Activated T-helper 1 cell treated with Interleukin-2 at 50 U/mL for 16 hours (primary cell): ENCODE measurements at places on chromosomes 3 and 15.

GRCh38 chr3:151561878-151562277 lies 101.0 kb upstream of the IGSF10 start:
- DNase-seq = no peak

DNA sequence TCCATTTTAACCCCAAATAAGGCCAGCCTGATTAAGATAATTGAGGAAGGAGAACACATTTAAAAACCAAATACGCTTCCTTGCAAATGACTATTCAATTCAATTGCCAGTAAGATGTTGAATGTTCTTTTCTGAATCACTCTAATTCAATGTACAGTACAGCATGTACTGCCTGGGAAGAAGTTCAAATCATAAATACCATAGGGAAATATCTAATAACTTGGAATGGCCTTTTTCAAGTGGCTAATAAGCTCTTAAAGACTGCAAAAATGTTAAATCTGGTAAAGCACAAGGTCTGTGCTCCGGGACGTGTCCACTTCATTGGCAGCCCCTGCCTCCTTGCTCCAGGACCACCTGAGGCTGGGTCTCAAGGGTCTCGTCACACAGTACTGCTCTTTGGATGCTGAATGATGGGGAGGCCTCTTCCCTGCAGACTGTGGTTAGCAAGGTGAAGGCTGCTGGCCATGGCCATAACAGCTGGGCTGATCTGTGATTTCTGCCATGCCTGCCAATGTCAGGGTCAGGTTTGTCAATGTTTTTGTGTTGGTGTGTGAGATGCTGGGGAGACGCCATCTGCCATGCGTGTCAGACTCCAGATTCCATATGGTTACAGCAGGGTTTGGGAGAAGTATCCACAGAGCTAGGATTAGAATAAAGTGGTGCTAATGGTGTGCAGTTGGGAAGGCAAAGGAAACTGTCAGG lies 300.5 kb downstream of the ADAMTS17 start:
- DNase-seq = no peak

DNA sequence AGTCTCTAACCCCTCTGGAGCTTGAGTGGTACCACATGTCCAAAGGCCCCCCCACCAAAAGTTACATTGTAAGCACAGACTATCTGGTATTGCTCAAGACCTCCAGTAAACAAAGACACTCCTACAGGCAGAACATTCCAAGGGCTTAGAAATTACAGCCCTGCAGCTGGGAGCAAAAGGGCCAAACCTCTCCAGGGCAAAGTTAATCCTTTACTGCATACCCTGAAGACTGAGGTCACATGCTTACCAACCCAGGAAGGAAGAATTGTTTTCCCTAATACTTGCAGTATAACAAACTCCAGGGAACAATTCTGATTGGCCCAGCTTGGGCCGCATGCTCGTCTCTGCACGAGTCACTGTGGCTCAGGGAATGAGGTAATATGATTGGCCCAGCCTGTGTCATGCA lies 266.1 kb upstream of the NR2F2 start:
- no peak for DNase-seq

- no peak for DNase-seq
Measured at GRCh38 chr3:64216274-64217147, 8.8 kb downstream of the PRICKLE2 start.

- no peak for DNase-seq
Measured at GRCh38 chr15:70199124-70199482, 101.4 kb upstream of the TLE3 start.

- DNase-seq = no peak
Measured at GRCh38 chr3:1087066-1087560, 5.7 kb upstream of the CNTN6 start.

DNA sequence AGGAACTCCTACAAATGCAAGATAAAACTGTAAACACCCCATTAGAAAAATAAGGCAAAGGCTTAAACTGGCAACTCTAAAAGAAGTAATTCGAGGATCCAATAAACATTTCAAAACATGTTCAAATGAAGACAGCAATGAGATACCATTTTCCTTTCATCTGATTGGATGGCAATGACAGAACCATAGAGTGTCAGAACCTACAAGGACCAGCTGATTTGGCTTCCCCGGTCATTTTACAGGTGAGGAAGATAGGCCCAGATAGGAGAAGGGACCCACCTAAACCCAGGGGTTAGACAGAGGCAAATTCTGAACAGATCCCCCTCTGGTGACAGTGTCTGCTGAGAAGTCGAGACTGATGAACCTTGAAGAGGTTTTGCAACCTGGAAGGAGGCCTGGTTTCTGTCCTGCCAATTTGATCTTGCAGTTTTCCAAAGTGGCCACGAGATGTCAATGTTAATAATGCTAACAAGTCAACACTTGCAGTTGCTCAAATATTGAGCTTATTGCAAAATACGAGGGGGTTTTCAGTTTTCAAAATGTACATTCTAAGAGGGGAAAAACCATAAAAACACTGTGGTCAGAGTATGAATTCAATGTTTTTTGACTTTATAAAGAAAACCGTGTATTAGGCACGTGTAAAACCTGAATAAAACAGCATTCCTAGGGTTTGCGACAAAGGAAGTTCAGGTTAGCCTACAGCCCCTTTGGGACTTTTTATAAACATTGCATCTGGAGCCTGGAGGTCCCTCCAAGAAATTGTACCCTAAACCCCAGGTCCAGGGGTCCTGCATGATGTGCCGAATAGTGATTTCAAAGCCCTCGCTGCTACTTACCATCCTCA lies 21.5 kb downstream of the CFAP161 start:
- no peak for DNase-seq

DNA sequence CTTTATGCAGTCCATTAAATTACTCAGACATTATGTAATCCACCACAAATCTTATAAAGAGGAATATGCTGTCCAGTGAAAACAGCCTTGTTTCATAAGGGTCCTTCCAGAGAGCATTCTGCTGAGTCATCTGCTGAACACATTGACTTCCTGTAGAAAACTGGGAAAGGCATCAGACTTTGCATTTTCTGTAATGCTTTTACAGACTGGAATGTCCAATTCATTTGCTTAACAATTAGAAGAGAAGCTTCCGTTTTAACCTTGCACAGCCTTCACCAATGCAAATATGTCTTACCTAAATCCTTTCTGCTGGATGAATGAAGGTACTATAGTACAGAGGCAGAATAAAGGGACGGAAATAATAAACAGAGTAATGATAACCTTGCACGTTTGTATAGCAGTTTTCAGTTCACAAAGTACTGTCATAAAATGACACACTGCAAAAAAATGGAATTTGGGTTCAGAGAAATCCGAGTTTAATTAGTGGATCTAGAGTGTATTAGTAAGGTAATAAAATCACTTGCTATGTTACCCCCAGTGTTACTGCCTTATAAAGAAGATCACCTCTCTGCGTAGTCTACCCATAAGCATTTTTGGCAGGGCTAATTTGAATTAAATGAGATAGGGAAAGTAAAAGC lies 301.5 kb downstream of the PYDC2 start:
- no peak for DNase-seq

DNA sequence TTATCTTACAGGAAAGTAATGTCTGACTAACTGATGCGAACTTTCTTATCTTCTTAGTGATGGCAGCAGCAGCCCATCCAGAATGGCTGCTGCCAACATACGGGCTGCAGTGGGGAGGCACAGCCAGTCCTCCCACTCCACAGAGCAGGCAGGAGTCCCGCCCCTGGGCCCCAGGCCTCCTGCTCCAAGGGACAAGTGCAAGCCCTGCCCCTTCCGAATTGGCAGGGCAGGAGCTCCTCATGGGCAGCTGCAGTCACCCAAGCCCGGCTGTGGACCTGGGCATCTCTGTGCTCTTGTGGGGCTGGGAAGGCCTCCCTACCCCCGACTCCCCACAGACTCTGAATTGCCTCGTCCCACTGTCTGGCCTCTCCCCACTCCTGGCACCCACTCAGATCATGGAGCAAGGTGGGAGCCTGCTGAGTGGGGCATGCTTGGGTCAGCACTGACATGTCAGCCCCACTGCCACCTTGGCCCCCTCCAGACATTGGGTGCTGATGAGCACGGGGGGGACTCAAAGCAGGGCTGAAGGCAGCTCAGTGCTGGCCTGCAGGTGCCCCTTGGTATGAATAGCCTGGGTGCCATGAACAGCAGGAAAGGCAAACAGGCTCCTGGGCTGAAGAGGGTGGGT lies 618.9 kb upstream of the KCNMB2 start:
- DNase-seq = no peak

GRCh38 chr3:50853936-50854335 lies 179.2 kb downstream of the DOCK3 start:
- no peak for DNase-seq

DNA sequence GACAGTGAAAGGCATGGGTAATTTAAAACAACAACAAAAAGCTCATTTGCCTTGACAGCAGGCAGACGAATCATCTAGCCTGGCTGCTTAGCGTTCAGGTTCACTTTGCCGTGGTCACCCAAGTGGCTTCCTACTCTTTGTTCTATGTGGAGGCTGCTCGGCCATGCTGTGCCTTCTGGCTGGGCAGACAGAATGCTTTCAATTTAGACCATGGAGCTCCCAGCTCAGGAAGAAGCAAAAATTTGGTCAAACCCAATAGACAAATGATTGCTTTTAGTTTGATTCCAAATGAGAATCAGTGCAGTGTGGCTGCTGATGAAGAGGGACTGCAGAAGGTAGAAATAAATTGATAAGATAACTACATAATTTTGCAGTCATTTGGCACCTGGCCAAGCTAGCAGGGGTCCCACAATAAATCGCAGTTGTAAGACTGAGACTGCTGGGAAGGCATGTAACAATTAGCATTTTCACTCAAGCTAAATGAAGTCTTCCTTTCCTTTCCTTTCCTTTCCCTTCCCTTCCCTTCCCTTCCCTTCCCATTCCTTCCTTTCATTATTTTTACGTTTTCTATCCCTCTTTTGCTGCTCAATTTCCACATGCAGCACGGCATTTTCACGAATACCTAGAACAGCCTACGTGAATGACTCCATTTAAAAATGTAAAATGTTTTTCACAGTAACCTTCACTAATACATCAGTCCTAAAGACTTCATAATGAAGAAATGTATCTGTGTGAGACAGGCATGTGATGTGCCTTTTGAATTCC lies 360.4 kb upstream of the TGFBR2 start:
- no peak for DNase-seq

DNA sequence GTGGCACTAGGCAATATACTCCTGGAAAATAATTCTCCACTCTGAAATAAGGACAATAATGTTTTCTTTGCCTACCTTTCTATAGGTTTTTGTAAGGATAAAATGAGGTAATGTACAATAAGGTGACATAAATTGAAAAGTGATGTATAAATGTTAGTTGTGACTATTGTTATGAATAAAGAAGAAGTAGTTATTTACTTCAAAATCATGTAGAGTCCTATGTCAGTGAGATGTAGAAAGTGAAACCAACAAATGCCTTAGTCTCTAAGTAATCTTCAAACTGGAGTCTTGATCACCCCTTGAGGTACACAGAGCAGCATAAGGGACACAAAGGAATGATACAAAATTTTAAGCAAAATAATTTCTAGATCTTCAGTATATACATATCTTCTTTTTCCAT lies 60.3 kb upstream of the TP63 start:
- no peak for DNase-seq

- no peak for DNase-seq
Measured at GRCh38 chr15:87632364-87632763, 624.2 kb downstream of the NTRK3 start.

GRCh38 chr3:143502081-143502480 lies 346.2 kb downstream of the SLC9A9 start:
- no peak for DNase-seq

- no peak for DNase-seq
Measured at GRCh38 chr15:64426845-64427465, 33.4 kb upstream of the ZNF609 start.

DNA sequence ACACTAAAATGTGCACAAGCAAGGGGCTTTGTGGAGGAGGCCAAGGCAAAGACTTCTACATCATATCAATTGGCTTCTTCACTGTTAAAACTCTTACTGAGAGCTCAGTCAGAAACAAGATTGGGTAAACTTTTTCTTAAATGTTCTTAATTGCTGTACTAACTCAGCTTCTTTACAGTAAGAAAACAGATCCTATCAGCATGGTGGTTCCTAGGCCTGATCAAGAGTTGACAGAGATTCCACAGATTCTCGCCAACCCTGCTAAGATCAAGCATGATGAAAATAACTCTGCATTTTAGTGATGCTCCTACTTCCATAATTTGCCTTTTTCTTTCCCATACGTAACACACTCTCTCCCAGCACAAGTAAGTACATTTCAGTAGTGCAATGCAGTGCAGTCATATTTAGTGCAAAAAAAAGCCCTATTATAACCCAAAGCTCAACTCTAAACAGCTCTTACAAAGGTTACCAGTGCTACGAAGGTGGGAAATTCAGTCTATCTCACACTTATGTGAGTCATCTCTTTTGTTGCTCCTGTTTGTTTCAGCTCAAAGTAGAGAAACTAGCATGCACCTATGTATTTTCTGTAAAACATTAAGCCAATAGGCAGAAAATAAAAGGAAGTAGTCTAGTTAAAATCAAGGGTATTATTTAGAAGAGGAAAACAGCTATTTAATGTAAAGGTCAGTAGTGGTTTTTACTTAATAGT lies 29.9 kb downstream of the TIGIT start:
- no peak for DNase-seq

- no peak for DNase-seq
Measured at GRCh38 chr3:23174426-23175039, 28.6 kb upstream of the UBE2E2 start.

GRCh38 chr3:160154033-160154432 lies 71.2 kb upstream of the C3orf80 start:
- no peak for DNase-seq

DNA sequence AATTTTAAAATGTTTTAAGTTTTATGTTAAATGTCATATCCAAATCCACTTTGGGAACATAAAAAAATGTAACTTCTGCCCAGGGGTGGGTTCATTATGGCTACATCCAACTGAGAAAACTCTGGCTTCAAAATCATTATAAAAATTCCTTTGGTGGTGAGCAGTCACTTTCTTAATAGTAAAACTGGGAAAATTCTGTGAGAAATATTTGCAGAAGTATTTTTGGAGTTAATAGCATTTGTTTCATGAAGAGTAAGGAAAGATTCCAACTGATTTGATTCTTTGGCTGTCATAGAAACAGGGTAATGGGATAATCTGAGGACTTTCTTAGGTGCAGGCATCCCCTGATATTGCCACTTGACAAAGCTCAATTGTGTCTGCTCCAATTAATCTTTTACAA lies 38.8 kb downstream of the CPA3 start:
- DNase-seq = no peak

DNA sequence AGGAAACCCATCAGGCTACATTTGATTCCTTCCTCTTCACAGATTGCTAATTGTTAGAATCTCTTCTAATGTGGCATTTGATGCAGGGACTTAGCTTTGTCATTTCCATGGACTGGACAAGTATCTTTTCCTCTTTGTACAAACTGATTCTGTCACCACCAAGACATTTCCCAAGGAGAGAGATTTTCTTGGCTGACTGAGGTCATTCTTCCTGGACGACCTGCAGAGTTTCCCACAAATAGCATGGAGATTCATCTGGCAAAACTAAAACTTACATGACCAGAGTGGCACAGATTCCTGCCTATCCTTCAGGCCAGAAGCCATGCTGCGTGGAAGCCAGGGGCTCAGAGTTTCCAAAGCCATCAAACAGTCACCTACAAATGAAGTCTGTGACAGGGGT lies 269.2 kb upstream of the LRTM1 start:
- DNase-seq = no peak

- DNase-seq = no peak
Measured at GRCh38 chr15:40456299-40456712, 14.5 kb upstream of the CHST14 start.
